Stimulated activated CD4-positive, alpha-beta T cell treated with anti-CD3 and anti-CD28 coated beads, Interleukin-1b, Interleukin-23, amount 100 ng/mL, for 1 hour (primary cell): ENCODE measurements at places on chromosomes 7 and 10.
A peak's percentile ranks its signal among the peaks of the same experiment; 100 is the strongest.

DNA sequence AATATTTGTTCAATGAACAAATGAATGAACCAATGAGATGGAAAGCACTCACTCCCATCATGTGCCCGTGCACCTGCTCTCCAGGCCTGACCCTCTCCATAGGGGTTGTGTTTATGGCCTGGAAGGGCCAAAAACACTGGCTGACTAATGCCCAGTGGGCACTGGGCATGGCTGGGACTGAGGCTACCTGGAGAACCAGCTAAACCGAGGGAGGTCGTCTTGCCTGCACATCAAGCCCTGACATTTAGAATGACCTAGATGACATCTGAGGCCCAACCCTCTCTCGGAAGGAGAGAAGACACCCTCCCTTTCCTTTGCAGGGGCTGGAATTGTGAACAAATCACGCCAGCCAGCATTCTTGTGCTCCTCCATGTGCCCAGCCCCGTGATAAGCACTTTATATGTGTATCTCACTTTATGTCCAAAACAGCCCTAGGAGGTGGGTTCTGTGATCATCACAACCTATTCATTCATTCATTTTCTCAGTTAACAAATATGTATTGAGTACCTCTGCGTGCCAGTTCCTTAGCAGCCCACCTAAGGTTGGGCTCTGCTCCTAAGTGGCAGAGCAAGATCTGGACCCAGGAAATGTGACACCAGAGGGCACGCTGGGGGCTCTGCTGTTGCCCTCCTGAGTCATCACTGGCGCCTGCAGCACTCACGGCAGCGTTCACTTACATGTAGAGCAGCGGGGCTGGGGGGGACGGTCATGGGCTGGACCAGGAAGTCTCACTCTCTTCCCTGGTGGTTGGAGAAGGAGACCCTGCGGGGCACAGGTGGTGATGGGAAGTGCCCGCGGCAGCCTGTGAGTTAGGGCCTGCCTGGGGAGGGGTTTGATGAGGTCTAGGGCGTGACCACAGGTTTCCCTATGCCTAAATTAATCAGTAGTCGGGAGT, 52.0 kb downstream of the TSPAN15 start:
- no peak for DNase-seq

- no peak for DNase-seq
These were observed 234.0 kb downstream of the BICC1 start for GRCh38 chr10:58746474-58747185.

- DNase-seq = no peak
These were observed 37.7 kb downstream of the MTURN start for GRCh38 chr7:30172451-30172850.

GRCh38 chr7:21753071-21753470, 192.6 kb downstream of the CDCA7L start:
- DNase-seq = no peak

DNA sequence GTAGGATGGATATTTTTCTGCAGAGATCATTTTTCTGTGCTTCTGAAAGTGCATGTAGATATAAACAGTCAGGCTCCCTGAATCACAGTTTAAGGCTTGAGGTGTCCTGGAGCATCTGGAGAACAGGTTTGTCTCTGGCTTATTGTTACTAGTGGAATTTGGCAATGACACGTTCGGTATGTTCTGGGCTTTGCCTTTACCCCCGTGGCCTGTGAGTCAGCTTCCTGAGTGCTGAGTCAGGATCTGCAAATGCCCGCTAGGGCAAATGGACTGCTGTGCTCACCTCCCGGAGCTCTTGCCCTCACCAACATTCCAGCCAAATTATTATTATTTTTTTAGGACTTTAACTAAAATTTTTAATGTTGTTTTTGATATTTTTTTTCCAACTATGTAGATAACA, 192.5 kb upstream of the PRSS1 start:
- DNase-seq = no peak

DNA sequence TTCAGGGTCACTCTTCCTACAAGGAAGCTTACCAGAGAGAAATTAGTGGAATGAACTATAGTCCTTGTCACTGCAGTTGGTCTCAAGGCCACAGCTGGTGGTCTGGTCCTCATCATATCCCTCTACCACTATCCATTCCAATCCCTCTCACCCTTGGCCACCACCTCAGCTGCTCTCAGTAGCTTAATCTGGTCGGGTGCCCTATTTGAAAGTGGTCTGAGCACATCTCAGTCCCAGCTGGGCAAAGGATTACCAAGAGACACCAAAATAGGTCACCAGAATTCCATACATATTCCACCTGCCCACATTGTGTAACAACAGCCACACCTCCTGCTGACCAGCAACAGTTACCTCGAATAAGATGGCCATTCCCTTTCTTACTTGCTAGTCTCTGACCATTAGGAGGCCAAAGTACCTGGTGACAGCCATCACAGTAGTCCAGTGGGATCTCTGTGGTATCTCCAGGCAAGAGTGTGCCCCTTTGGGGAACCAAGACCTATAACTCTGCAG, 3.3 kb upstream of the ZC3HAV1 start:
- no peak for DNase-seq

GRCh38 chr10:73998623-73998928, 660 bp downstream of the VCL start:
- no peak for DNase-seq

DNA sequence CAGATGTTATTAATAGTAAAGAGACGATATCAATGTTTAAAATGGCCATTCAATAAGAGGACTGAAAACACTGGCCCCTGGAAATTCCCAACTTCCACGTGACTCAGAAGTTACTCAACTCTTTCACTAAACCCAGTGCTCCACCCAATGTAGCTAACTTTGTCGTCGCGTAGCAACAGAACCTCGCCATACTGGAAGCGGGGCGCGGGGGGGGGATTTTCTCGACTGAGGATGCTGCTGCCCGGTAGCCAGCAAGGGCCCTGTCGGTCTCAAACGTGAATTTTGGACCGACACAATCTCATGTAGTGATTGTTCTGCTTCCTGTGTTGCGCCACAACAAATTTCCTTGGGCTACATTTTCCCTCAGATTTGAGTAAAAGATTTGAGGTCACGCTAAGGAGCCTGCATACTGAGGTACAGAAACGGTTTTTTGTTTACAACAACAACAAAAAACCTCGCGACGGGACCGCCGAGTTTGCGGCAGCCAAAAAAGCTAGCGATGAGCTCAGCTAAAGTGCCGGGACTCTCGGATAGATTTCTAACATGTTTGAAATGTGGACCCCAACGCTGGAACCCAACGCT, 977 bp upstream of the SFR1 start:
- DNase-seq = peak; percentile 67

GRCh38 chr10:130964771-130965170, 346.8 kb downstream of the TCERG1L start:
- DNase-seq = no peak

- no peak for DNase-seq
These were observed 117.4 kb downstream of the SFMBT2 start for GRCh38 chr10:7293378-7293920.

GRCh38 chr7:150838965-150839650, 13.2 kb upstream of the AOC1 start:
- no peak for DNase-seq

DNA sequence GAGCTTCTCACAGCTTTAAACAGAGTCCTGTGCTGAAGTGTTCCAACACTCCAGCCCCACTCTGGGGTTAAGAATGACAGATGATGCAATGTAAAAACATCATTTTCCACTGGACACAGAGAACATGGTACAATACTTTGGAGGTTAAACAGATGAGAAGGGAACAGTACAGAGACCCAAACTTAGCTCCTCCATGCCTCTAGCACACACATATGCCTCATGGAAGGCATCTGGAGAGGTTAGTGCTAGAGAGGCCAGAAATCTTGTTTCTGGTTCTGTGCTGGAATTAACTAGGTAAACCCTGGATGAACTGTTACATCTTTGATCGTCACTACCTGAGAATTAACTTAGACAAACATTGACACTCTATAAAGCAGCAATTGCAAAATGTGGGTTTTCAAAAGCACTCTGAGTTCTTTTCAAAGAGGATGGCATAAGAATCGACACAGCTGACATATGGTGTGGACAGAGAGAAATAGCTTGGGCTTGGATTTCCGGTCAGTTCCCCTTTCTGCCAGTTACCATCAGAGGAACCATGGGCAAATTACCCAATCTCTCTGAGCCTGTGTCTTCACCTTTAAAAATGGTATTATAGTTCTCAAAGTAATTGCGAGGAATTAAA, 81.9 kb downstream of the KCNMA1 start:
- no peak for DNase-seq

- no peak for DNase-seq
These were observed 5.6 kb downstream of the MDH2 start for GRCh38 chr7:76053461-76053860.

DNA sequence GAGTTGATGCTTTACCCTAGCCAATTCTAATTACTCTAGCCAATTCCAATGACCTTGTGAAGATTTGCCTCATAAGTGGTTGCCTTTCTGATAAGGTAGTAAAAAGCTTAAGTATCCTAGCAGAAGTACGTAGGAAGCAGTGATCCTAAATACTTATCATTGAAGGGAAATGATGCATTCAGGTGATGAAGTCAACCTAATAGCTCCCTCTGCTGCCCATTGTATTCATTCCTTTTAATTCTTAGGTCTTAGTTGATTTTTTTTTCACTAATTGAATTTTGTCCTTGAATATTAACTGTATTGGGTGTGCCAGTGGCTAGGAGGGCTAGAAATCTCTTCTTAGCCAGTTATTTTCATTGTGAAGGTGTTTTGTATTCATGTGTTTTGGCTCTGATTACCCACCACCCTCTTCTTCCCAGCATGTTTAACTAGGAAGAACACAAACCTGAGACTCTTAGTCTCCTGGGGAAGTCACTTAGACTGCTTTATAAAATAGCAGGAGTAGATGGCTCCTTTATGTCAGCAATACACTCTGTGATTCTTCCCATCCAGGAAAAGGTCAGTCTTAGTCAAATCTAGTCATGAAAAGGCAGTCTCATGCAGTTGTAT, 46.3 kb downstream of the PLEKHA8 start:
- no peak for DNase-seq

DNA sequence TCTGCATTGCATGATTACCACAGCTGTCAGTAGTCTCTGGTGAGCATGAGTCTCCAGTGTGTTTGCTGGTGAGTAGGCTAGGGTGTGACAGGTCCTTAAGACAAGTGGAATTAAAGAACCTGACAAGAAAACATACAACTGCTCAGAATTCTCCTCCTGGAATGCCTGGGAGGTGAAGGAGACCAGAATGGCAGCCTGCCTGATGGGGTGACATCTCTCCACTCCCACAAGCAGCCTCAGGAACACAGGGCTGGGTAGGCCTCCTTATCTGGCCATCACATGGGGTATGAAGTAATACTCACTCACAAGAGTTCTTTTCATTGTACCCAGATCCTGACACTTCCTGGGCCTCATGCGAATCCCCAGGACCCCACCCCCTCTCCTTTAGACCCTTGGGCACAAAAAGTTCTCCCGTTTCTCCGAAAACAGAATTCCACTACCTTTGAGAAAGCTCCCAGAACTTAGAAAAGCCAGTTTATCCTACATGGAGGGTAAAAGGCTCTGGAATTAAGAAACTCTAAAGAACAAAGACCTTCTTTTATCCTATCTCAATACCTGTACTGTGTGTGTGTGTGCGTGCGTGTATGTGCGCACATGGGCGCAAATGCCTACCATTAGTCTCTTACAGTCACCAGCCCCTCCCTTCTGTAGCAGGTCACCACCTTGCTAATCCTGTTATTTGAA, 33.4 kb upstream of the C1GALT1 start:
- DNase-seq = no peak

- DNase-seq = no peak
These were observed 12.8 kb downstream of the RHEB start for GRCh38 chr7:151506901-151507382.

GRCh38 chr10:3135006-3135405, 37.6 kb downstream of the PITRM1 start:
- DNase-seq = no peak

DNA sequence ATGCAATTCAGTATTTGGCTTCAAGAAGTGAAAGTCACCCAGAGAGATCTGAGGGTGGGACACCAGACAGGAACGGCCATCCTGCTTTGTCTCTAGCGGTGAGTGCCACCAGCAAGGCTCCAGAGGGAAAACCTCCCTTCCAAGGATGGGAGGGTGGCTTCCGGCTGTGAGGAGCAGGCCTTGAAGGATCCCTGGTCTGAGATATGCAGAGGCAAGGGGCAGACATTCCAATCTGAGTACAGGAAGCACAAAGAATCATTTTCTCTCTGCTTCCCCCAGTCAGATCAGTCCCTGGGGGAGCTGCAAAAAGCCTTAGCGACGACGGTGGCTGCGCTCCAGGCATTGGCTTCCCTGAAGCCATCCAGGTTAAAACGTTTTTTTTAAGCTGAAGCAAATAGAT, 167.4 kb downstream of the TEX36 start:
- no peak for DNase-seq

DNA sequence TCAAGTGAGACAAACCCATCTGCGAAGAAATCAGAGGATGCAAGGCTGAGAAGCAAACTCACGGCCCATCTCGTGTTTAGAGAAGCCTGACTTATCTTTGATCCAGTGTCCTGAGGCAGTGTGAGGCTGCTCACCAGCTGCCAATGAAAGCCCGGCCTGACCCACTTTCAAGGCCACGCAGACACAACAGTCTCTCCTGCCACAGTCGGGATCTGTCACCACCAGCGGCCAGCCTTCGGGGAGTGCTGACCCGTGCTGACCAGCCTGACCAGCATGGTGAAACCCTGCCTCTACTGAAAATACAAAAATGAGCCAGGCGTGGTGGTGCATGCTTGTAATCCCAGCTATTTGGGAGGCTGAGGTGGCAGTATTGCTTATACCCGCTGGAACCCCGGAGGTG, 7.4 kb upstream of the DNAJB6 start:
- DNase-seq = no peak

DNA sequence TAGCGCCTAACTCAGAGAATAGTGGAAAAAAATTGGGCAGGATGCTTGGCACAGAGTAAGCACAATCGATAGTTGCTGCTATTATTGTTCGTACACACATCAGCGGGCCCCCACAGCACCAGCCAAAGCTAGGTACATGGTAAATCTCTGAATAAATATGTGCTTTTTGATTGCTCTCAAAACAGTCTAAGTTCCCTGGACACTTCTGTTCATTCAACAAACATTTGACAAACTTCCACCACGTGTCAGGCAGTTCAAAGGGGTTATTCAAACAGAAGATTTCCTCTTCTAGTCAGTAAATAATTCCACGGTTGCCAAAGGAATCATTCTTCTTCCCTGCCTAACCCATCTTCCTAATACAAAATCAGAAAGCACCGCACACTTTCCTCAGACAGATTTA, 150.8 kb downstream of the DGKI start:
- DNase-seq = no peak

GRCh38 chr10:115045499-115045898, 47.7 kb upstream of the ATRNL1 start:
- no peak for DNase-seq
